ENCODE measurements at places on chromosomes 2 and 18. TPM values are rescaled to one million over a fixed set of nuclear protein-coding genes. Genes with fewer than 3 reads are reported as not detected.

ORMDL1 gene
- total RNA-seq, result 103 TPM

ABCG8 gene
- not detected for total RNA-seq

DNA sequence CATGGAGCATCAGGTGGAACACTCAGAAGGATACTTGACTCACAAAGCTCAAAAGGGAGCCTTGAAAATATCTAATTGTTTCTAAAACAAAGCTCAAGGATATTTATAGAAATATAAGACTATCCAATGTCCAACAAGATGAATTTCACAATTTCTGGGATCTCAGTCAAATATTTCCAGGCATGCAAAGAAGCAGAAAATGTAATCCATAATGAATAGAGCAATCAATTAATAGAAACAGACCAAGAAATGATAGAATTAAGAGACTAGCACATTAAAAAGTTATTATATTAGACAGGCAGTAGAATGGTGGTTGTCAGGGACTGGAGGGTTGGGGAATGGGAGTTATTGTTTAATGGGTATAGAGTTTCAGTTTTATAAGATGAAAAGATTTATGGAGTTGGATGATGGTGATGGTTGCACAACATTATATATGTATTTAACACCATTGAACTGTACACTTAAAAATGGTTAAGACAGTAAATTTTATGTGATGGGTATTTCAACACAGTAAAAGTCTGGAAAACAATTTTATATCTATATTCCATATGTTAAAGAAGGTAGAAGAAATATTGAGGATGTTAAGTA is 189.9 kb upstream of the PIEZO2 start:
- DNase-seq, result no peak

- DNase-seq, result no peak
These were observed 22.2 kb downstream of the CCDC121 start for GRCh38 chr2:27606611-27607010.

DNAH7 gene
- total RNA-seq, result not detected

DNA sequence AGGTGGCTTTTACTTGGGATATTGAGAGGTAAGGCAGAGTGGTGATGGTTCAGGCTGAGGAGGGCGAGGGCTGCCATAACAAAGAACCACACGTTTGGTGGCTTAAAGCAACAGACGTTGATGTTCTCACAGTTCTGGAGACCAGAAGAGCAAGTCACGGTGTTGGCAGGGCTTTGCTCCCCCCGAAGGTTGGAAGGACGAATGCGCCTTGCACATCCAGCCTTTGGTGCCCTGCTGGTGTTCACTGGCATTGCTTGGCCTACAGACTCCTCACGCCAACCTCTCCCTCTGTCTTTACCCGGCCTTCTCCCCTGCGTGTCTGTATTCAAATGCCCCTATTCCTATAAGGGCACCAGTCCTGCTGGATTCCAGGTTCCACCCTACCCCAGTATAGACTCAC is 125.4 kb downstream of the TPO start:
- DNase-seq, result peak; percentile 20

DNA sequence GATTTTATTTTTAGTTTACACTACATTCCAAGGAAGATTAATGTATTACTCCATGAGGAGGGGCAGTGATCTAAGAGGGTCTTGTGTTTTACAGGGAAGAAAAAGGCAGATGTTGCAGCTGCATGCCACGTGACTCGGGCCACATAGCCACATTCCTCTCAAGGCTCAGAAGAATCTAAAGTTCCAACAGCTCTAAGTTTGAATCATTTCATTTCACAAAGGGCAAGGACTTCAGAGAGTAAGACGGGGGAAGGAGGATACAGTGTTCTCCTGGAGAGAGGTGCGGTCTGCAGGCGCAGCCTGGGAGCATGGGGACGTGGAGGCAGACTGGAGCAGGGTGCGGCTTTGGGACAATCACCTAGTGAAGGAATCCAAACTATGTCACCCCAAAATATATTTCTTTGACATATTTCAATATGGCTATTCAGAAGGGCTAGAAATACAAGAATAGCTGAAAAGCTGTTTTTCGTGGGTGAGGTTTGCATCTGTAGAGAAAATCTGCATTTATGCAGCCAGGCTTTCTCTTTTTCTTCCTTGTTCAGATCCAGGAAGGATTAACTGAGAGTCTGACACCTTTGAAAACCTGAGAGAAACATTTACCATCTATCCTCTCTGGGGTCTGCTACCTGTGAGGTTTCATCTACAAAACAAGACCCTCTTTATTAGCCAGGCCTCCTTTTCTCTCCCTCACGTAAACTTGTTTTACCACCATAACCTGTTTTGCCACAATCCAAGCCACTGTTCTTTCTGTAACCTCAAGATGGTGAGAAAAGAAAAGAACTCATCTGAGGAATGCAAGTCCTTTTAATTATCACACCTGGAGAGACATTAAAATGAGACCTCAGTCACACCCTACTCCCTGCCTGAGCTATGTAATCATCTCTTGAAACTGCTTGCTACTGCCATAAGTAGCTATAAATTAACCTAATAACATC is 165.1 kb upstream of the NDUFV2 start:
- DNase-seq, result no peak

DNA sequence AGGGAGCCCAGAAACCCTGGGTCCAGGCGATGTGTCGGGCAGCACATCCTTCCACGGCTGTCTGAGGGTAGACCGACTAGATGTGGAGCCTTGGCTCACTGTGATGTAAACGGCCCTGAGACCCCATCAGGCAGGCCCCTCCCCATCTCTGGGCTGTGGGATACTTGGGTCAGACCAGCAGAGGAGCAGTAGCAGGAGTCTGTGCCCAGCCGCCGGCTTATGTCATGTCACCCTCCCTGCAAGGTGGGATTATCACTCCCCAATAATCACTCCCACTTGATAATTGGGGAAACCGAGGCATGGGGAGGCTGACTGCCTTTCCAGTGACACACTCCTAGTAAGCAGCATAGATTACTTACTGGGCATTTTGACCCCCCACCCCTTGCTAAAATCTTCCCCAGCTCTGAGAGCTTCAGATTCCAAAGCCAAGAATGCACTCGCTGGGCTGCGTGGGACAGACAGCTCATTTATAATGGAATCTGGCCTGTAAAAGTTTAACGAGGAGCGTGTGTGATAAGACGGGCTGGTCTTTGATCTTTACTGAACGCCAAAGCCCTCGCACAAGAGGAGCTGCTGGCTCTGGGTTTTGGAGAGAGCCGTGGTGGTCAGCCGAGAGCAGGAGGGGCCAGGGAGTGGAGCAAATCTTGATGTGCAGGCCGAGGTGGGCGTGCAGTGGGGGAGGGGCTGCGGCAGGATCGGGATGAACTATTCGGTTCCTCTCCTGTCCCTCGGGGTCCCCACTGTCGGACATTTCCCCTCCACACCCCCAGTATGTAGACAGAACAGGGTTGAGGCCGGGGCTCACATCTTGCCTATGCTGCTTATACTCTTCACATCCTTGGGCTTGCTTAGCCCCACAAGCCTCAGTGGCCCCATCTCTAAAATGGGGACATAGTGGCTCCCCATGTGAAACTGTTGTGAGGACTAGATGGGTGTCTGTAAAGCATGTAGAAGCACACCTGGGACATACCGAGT is 200.0 kb downstream of the GLI2 start:
- DNase-seq, result no peak

FBXO41 gene
- 16.4 TPM for total RNA-seq

DNA sequence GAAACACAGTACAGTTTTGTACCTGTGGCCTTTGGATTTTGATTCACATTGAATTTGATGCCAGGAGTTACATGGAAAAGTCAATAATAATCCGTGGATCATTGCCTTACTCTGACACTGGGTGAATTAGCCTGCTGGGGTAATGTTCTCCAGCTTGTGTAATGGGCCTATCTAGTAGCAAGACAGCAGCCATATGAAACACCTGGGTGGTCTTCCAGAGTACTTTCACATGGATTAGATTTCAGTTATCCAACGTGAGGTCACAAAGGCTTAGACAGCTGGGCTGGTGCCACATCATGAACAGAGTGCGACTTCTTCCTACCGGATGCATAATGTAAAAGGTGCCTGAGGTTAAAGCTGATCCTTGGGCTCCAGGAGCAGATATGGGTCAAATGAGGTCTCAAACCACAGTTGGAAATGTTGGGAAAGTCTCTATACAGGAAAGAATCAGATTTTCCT is 486.8 kb downstream of the PARD3B start:
- no peak for DNase-seq

GRCh38 chr2:149056541-149057255 is 18.2 kb downstream of the LYPD6B start:
- DNase-seq, result no peak

ZCCHC2 gene
- total RNA-seq, result 59.6 TPM

NGEF gene
- total RNA-seq, result not detected

- no peak for DNase-seq
These were observed 20.8 kb upstream of the CHN1 start for GRCh38 chr2:175025946-175026345.

- DNase-seq, result no peak
These were observed 31.6 kb upstream of the CCBE1 start for GRCh38 chr18:59728816-59729215.

IL18RAP gene
- total RNA-seq, result 136 TPM

DNA sequence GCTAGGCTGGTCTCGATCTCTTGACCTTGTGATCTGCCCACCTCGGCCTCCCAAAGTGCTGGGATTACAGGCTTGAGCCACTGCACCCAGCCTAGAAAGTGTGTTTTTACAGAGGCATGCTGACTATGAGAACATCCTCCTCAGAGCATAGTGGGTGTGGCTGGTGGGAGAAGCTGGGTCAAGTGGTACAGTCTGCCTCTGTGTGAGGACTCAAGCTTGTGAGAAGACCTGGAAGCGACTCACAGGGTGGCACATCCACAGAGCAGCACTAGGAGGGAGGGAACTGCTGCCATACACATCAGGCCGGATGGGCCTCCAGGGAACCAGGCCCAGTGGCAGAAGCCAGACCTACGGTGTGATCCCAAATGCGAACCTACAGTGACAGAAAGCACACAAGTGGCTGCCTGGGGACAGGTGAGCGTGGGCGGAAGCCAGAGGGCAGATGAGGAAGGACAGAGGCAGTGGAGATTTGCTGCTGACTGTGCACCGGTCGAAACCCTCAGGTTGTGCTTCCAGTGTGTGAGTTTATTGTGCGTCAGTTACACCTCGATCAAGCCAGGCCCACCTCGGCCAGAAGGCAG is 8.9 kb downstream of the ARHGEF4 start:
- DNase-seq, result no peak

GRCh38 chr2:113025737-113026136 is 20.5 kb downstream of the IL36A start:
- no peak for DNase-seq

NOTO gene
- total RNA-seq, result not detected

DNA sequence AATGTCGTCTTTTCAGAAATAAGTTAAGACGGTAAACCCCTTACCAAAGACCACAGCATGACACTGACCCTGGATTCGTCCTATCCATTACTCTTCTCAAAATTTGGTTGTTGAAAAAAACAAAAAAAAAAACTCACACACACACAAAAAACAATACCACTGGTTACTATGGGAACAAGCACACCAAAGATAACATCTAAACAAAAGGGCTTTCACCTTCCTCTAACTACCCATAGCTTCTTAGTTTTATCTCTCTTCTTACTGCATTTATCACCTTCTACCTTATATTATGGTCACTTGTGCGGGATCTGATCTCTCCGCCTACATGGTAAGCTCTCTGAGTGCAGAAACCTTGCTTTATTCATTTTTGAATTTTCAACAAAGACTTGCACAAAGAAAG is 192.7 kb downstream of the STK39 start:
- no peak for DNase-seq

- DNase-seq, result no peak
These were observed 183.8 kb upstream of the STON1 start for GRCh38 chr2:48346124-48346536.

DNA sequence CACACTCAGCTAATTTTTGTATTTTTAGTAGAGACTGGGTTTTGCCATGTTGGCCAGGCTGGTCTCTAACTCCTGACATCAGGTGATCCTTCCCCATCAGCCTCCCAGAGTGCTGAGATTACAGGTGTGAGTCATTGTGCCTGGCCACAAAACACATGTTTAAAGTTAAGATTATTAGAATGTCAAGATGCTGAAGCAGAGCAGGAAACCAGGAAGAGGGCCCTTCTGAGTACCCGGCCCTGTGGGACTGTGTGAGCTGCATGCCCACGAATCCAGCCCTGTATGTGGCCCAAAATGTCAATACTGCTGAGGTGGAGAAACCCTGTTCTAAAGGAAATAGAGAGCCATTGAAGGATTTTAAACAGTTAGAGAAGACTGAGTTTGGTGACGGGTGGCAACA is 31.0 kb upstream of the REV1 start:
- DNase-seq, result no peak

DNA sequence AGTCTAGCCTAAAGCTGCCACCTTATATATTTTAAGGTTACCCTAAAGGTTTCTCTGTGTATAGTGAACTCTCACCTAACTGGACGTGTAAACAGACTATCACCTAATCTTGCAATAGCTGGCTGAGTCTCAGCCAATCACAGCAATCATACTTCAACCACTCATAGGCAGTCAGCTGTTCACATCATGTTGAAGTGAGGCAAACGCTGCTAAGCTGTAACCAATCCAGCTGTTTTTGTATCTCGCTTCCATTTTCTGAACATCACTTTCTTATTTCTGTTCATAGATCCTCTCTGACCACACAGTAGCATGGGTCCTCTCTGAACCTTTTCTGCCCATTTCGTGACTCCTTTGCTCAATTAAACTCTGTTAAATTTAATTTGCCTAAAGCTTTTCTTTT is 468.2 kb upstream of the POU3F3 start:
- DNase-seq, result no peak

DNA sequence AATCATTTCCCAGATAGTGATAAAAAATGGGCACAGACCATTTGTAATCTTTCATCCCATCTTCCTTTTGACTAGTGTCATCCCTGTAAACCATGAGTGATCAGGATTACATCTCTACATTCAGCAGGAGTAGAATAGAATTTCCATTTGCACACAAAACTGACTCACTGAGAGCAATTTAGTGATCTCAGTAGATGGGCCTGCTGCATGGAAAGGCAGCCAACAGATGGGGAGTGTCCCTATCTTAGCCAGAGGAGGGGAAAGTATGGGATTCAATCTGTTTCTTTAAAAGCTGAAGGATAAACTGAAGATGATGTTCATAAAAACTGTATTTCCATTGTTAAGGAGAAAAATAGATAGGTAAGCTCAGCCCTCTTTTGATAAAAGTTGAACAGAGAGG is 441.7 kb downstream of the ZNF521 start:
- no peak for DNase-seq

DNA sequence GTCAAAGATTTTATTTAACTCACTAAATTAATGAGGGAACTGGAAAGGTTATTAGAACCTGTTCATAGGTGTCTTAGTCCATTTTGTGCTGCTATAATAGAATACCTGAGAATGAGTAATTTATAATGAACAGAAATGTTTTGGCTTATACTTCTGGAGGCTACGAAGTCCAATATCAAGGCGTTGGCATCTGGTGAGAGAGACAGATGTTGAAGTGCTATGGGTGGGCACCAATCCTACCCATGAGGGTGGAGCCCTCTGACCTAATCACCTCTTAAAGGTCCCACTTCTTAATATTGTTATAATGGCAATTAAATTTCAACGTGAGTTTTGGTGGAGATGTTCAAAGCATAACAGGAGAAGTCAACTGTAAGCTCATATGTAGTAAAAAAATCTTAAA is 5.1 kb downstream of the RPIA start:
- no peak for DNase-seq

FOSL2 gene
- total RNA-seq, result 414 TPM

GRCh38 chr2:239468491-239469105 is 67.8 kb upstream of the HDAC4 start:
- DNase-seq, result no peak

- no peak for DNase-seq
These were observed 31.9 kb downstream of the PRKRA start for GRCh38 chr2:178419123-178419522.
